ENCODE measurements at places on chromosomes 2 and 18.

GRCh38 chr18:23825978-23826405 lies 136.7 kb downstream of the LAMA3 start:
- DNase-seq, result no peak

GRCh38 chr2:203804070-203804469 lies 63.5 kb upstream of the CTLA4 start:
- DNase-seq, result peak; percentile 68

DNA sequence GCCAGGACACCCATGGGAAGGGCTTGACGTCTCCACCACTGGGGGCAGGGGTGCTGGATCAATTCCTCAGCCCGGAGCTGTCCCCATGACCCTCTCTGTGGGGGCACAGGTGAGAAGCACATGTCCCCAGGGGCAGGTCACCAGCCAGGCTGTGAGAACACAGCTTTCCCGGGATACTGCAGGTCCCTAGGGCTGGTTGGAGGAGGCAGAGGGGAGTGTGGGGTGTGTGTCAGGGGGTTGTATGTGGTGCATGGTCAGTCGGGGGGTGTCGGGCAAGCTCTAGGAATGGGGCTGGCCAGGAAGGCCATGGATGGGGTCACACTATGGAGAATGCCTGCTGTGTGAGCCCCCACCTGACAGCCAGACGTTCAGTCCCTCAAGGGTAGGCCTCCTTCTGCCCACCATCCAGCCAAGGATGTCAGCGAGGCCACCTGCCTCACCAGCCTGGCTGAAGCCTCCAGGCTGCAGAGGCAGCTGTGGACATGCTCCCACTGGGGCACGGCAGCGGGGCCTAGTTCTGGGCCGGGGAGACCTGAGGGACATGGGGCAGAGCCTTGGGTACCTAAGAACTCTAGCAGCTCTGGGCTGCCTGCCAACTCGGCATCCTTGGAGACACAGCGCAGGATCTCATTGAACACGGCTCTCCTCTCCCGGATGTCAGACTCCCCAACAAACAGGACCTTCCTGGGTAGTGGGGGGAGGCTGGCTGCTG lies 10.3 kb downstream of the HS1BP3 start:
- no peak for DNase-seq

DNA sequence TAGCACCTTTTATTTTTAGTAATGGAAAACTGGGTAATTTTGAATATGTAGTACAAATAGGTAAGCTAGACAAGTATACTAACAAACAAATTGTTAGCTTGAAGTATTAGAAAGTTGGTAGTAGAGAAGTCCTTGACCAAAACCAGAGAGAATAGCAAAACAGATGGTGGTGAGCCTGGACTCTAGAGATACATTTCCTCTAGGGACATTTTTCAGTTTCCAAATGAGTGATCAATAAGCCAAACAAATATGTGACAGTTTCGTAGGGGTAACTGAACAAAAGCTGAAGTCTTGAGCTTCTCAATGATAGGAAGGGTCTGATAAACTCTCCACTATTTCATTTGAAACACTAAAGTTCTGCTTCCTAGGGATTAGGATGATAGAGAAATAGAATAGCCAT lies 692.0 kb upstream of the FAM98A start:
- no peak for DNase-seq

- DNase-seq, result no peak
Observed at GRCh38 chr2:205708231-205708631, 25.9 kb downstream of the NRP2 start.

- no peak for DNase-seq
Observed at GRCh38 chr18:36185157-36185556, 2.1 kb upstream of the MOCOS start.

DNA sequence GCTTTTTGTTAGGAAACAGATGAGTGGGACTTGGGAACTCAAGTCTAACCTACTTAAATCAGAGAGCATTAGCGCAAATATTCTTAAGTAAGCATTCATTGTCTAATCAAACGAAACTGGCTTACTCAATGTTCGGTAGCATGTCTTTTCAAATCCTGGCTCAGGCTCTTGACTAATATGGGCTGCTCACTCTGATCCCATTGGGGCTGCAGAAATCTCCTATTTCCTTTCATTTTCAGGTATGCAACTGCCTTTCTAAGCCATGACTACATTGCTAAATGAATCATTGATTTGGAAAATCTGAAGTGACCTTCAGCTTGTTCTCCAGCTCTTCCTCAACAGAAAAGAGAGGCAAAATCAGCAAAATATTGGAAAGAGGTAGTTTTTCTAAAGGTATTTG lies 2084.4 kb upstream of the PIK3C3 start:
- DNase-seq, result no peak

DNA sequence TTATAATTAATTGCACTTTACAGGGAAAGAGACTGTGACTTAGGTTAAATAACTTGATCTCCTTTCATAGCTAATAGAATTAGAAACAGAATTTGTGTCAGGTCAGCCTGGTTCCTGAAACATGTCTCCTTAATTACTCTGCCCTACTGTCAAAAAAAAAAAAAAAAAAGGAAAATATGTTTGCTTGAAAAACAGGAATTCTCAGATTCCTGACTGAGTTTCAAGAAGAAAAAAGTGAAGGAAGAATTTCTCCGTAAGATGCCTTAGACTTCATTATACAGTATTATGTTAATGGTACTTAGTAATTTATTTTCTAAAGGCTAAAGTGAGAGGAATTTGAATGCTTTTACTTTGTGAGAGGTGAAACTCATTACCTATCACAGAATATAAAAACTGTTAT lies 118.4 kb upstream of the REG3G start:
- no peak for DNase-seq

DNA sequence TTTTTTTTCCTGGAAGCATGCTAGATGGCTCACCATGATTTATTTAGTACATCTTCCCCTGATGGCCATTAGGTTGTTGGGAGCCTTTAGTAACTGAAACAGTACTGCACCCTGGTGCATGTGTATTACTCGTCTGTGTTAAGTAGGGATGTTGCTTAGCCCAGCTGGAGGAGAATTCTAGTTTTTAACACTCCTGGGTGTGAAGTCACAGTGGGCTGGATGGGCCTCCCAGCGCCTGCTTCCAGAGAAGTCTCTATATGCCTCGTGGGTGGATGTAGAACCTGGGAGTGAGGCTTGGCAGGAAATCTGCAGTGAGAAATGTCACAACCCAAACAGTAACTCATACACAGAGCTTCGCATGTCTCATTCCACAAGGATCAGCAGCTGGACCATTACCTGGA lies 28.9 kb upstream of the NT5DC4 start:
- no peak for DNase-seq

- DNase-seq, result peak; percentile 85
Observed at GRCh38 chr2:233240897-233241296, 10.6 kb upstream of the ATG16L1 start.

DNA sequence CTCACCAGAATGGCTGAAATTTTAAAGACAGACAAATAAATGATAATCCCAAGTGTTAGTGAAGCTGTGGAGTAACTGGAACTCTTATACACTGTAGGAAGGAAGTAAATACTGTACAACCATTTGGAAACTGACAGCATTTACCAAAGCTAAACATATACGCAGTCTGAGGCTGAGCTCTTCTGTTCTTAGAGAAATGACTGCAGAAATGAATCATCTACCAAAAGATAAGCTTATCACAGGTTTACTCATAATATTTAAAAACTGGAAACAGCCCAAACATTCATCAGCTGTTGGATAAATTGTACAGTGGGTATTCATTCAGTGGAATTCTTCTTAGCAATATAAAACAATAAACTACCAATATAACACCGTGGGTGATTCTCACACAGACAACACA lies 218.2 kb upstream of the RAB12 start:
- no peak for DNase-seq

DNA sequence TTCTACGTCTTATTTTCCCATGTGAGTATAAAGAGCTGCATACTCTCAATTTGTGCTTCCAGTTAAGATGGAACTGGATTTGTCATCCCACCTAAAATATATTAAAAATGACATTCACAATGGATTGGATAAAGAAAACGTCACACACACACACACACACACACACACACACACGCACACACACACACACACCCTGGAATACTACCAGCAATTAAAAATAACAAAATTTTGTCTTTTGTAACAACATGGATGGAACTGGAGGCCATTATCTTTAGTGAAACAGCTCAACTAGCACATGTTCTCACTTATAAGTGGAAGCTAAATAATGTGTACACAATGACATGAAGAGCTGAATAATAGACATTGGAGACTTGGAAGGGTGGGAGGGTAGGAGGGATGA lies 3.8 kb upstream of the QPCT start:
- DNase-seq, result no peak

DNA sequence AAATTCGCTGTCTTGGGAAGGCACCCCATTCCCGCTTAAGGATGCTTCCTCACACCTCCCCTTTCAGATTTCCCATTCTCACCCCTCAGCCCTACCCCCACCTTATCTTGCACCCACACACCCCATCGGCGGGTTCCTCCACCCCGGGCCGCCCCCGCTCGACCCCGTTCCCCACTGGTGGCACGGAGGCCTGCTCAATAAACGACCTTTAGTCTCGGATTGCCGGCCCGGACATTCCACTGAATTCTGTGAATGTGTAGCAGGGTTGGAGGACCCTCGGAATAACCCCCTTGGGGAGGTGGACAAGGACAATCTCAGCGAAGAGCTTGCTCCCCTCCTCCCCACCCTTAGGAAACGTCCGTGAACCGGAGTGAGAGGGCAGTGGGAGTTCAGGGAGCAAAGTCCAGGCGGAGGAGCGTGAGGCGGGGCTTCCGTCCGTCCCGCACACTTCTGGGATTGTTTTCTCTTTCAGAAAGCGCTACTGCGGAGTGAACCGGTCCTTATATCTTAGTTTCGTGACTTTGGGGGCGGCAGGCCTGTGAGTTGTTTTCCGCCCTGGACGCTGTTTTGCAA lies 2.8 kb upstream of the LBX2 start:
- DNase-seq, result no peak
